Tibial artery (tissue), 4 donors: ENCODE measurements at places on chromosomes 16 and 17.

- no peak overlapping the region for H3K27ac ChIP-seq
- no peak for DNase-seq
- H3K27me3 ChIP-seq: no peaks in the 10 kb centered on the region
- H3K36me3 ChIP-seq: no peaks in the 10 kb centered on the region
These were observed 108.5 kb downstream of the PCTP start for GRCh38 chr17:55859301-55859795.

- no peak overlapping the region for H3K27ac ChIP-seq
- H3K4me1 ChIP-seq: no peaks in the 10 kb centered on the region
- H3K27me3 ChIP-seq: no peaks in the 10 kb centered on the region
- no peak overlapping the region for H3K4me3 ChIP-seq
These were observed 69.0 kb downstream of the TBC1D16 start for GRCh38 chr17:79966681-79967080.

- H3K4me3 ChIP-seq: no peak overlapping the region
- no peaks in the 10 kb centered on the region for H3K27me3 ChIP-seq
- H3K4me1 ChIP-seq: no peaks in the 10 kb centered on the region
- H3K27ac ChIP-seq: no peak overlapping the region
- H3K36me3 ChIP-seq: peaks cover 52% of the 10 kb centered on the region
These were observed 35.6 kb downstream of the CRLF3 start for GRCh38 chr17:30788918-30789317.

- no peak overlapping the region for H3K27ac ChIP-seq
- H3K4me3 ChIP-seq: no peak overlapping the region
- H3K4me1 ChIP-seq: no peaks in the 10 kb centered on the region
- peak; percentile 15 for DNase-seq
- no peaks in the 10 kb centered on the region for H3K27me3 ChIP-seq
- peaks cover 99% of the 10 kb centered on the region for H3K36me3 ChIP-seq
These were observed 15.9 kb downstream of the POLR3E start for GRCh38 chr16:22312897-22313781.

DNA sequence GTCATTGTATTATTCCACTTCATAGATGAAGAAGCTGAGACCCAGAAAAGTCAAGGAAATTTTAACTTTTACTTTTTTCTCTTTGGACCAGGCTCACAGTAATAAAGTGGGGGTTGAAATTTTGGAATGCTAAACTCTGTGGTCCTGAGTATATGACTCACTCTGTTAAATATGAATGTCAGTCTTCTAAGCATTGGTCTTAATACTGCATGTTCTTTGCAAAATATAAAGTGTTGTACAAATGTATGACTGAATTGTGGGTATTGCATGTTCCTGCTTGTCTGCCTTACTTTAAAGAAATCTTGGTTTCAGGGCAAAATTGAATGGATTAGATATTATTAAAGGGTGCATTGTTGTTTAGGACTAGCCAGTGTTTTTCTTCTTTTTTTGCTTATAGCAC is 950.8 kb upstream of the GOT2 start:
- H3K27ac ChIP-seq: no peak overlapping the region
- no peaks in the 10 kb centered on the region for H3K4me1 ChIP-seq
- H3K4me3 ChIP-seq: no peak overlapping the region
- DNase-seq: no peak

DNA sequence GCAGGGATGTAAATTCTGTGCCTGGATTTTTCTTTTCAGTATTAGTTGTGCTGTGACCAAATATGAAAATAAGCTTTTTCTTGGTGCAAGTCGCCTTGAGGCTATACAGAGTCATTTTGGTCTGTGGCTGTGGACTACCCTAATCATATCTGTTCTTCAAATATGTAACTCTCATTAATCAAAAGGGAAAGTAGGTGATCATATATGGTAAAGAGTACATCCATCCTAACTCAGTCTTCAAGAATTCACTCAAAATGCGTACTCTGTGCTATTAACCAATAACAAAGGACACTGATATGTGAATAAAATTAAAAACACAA is 2.6 kb downstream of the CPD start:
- H3K27ac ChIP-seq: no peak overlapping the region
- H3K4me3 ChIP-seq: peak overlapping the region; percentile 80
- no peak for DNase-seq
- H3K27me3 ChIP-seq: no peaks in the 10 kb centered on the region
- peaks cover 11% of the 10 kb centered on the region for H3K36me3 ChIP-seq
- H3K4me1 ChIP-seq: peaks cover 42% of the 10 kb centered on the region

GRCh38 chr17:40111221-40112128 is 10.3 kb upstream of the MSL1 start:
- peak overlapping the region; percentile 98 for H3K27ac ChIP-seq
- H3K4me3 ChIP-seq: peak overlapping the region; percentile 26
- H3K4me1 ChIP-seq: peaks cover 80% of the 10 kb centered on the region
- DNase-seq: peak; percentile 96
- H3K27me3 ChIP-seq: no peaks in the 10 kb centered on the region

DNA sequence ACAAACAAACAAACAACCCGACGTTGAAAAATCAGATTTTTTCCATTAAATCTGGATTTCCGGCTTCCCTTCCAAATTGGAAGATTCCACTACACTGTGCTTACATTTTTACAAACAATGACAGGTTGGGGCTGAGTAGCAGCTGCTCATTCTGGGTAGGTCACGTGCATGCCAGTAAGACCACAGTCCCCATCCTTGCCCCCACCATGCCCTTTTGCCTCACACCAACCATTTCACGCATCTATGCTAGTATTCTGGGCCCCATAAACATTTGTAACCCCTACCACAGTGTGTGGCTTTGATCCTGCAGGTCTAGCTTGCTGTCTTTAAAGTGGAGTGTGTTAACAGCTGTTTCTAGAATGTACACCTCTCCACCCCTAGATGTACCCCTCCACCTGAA is 366.1 kb downstream of the XYLT1 start:
- no peaks in the 10 kb centered on the region for H3K4me1 ChIP-seq
- no peak for DNase-seq

GRCh38 chr17:28443901-28444638 is 29.4 kb upstream of the SLC13A2 start:
- no peaks in the 10 kb centered on the region for H3K36me3 ChIP-seq
- H3K27me3 ChIP-seq: no peaks in the 10 kb centered on the region
- H3K27ac ChIP-seq: no peak overlapping the region

DNA sequence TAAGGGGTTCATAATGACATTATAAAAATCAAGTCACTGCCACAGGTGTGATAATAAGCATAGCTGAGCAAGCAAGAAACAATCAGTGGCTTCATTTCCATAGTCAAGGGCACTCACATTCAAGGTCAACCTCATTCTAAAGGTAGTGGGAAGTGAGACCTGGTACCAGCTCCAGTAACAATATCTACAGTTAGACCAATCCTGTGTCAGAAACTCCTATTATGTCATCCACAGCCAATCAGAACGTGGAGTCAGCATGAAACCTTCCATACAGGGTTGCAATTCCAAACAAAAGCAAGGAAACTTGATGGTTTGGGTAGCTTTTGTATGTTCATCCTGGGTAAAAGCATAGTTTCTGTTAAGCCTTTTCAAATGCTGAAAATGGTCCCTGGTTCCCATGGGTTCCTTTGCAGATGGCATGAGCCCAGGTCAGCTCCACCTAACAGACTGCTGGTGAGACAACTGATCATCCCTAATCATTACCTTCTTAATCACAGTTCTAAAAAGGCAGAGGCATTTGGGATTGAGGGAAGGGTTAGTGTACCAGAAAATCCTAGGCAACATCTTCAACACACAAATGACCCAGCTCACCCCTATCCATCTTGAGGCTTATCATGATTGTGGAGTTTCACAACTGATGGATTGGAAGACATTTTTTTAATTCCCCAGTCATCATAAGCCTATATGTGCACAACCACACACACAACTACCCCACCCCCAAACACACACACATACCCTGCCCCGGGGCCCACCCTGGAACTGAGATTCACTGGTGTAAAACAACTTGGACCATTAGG is 30.4 kb downstream of the TEX2 start:
- no peak overlapping the region for H3K4me3 ChIP-seq
- no peaks in the 10 kb centered on the region for H3K4me1 ChIP-seq
- no peaks in the 10 kb centered on the region for H3K36me3 ChIP-seq
- DNase-seq: no peak
- H3K27ac ChIP-seq: no peak overlapping the region

DNA sequence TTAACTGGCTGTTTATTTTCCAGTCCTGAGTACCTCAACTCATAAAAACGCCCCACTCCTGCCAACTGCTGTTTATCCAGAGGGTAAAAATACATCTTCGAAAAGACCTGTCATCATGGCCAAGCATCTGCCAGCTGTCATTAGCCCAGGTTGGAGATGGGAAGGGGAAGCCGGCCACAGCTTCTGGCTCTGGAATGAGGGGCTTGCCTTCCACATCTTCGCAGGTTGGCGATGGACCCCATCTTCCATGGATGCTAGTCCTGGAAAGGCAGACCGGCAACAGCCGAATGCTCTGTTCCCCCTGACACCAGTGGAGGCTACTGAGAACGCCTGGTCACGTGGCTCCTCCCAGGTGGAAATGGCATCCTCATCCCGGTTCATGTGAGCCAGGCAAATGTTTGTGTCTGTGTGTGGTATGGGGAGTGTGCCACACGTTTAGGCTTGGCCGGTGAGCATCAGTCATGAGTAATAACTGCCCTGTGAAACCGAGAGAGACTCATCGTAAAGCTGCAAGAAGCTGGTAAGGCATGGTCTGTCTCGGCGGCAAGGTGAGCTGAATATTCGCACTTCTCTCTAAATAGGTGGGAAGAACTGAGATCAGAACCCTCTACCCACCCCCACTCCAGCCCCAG is 420 bp upstream of the KRTAP17-1 start:
- no peak overlapping the region for H3K4me3 ChIP-seq
- no peaks in the 10 kb centered on the region for H3K36me3 ChIP-seq
- no peak overlapping the region for H3K27ac ChIP-seq
